ENCODE measurements at places on chromosomes 11 and 22.

DNA sequence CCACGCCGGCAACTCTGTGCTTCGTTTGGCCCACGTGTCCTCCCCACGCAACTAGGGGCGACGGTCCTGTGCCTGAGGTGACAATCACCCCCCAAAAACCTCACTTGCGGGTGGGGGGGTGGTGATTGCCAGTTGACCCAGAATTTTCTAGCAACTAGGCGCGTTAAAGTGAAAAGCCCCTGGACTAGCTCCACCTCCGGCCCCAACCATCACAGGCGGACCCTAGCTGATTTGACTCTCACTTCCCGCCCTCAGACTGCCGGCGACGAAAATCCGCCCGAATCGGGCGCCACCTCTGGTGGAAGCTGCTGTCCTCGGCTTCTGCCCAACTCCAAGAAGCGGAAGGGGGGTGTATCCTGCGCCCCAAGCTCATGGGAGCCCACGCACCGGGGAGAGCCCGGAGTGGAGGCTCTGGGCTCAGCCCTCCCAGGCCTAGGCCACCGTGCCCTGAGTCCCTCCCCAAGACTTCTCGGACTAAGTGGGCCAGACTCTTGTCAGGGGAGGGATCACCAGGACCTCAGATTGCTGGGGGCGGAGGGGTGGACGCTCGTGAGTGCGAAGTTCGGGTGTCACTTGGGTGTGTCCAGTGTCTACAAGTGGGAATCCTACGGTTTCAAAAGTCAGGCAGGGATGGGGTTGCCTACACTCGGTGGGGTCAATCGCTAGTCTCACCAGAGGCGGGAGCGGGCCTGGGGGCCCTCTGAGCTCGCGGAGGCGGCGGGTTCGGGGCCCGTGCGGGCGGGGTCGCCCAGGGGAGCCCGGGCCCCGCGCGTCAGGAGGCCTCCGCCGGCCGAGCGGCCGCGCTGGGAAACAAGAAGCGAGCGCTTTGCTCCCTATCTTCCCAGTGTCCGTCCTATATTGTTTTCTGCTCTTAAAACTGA lies 12.3 kb downstream of the PAX6 start:
- ATAC-seq = no peak

DNA sequence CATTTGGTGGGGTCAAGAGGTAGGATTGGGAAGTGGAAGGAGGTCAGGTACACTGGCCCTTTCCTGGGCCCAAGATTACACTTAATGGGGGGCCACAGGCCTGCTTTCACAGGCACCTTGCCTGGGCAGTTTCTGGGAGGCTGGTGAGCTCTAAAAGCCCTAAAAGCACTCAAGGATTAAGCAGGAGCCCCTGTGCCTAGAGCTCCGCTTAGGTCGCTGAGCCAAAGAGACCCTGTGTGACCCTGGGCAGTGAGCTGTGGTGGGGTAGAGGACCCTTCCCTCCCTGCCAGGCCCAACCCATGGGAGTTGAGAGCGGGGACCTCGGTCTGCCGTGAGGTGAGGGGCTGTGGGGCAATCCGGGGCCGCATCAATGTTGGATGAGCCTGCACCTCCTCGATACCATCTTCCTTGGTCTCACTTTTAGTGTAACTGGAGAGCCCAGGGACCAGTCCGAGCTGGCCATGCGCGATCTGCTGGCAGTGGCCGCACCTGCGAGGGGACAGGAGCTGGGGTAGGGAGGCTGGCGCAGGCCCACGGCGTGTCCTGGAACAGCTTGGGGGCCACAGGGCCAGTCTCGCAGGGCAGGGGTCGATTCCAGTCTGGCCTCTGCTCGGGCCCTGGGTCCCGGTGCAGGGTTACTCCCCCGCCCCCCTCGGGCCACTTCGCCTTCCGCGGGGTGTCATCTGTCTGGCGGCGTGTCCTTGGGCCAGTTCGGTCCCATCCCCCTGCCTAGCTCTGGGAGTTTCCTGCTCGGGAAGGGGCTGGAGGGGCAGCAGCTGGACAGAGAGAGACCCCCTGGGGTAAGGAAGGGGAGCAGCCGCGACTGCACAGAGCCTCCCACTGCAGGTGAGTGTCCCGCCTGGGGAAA lies 44.3 kb downstream of the EIF3F start:
- ATAC-seq = no peak

DNA sequence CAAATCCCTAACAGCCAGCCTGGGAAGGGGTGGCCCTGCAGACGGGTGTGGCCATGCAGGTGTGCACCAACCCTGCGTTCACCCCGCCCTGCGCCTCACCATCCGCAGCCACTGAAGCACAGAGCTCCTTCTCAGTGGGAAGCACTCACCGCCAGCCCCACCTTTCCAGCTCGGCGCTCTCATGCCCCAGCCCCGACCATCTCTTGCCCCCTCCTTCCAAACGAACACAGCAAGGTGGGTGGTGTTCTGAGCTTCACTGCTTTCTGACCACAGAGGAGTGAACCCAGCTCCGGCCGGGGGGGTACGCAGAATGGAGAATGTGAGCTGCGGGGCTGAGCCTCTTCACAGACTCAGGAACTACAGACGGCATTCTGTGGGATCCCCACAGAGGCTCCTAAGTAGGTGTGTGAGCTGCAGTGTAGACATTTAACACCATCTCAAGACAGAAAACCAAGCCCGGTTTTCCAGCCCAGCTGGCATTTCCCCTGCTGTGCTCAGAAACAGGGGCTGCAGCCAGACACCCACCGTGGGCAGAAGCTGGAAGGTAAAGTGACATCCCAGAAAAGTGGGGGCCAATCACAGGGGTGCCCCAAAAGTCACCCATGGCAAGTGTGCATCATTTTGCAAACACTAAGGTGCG lies 88.4 kb upstream of the RTL6 start:
- no peak for ATAC-seq

GRCh38 chr11:110948112-110948511 lies 235.9 kb upstream of the ARHGAP20 start:
- ATAC-seq = no peak

GRCh38 chr22:38754751-38755154 lies 1.0 kb downstream of the SUN2 start:
- no peak for ATAC-seq

GRCh38 chr22:38124236-38124974 lies 13.9 kb upstream of the BAIAP2L2 start:
- ATAC-seq = no peak

DNA sequence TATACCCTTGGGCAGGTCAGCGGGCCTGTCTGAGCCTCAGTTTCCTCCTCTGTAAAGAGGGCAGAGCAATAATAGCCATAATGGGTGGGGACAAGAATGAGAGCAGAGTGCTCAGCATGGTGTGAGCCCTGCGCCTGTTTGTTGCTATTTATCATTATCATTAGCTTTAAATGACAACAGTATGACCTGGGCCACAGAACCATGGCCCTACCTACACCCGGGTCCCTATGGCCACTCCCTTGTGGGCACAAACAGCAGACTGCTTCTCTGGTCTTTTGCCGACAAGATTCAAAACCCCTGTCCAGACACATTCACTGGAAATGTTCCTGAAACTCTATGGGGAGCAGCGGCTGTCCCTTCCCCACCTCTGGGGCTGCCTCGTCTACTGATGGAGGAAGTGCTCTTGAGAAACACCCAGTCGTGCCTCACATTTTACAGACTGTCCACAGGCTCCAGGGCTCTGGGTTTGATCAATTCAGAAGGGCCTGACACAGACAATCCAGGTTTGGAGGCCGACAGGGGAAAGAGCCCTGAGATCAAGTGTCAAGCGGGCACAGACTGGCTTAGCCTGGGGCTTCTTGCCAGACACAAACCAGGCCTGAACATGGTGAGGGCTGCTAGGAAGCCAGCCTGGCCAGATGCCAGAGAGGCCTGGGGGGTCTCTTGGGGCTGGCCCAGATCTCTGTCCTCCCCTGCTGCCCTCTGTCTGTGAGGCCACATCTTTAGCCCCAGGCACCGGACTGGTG lies 112.5 kb upstream of the CD82 start:
- ATAC-seq = no peak

DNA sequence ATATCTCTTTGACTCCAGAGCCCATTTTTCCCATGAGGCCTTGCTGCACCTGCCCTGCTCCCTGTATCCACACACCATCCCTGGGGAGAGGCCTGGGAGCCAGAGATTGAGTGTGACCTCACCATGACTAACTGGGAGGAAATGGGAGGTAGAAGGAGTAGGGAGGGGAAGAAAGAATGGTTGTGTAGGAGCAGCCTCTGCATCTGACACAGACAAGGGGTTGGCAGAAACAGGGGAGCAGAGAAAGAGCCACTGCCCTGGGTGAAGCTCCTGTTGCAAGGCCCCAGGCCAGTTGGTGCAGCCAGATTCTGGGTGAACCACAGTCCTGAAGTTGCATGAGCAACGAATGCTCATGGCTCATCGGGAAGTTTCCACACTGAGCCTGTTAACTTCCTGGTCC lies 32.4 kb downstream of the POU2F3 start:
- no peak for ATAC-seq

GRCh38 chr11:40328890-40329614 lies 1130.4 kb downstream of the LRRC4C start:
- no peak for ATAC-seq

GRCh38 chr22:46619830-46620501 lies at the start of gene GRAMD4:
TSS of gene GRAMD4 (plus strand) at chr22:46620386. CDS start at chr22:46626800, 6,414 bp downstream.
- no peak for ATAC-seq

DNA sequence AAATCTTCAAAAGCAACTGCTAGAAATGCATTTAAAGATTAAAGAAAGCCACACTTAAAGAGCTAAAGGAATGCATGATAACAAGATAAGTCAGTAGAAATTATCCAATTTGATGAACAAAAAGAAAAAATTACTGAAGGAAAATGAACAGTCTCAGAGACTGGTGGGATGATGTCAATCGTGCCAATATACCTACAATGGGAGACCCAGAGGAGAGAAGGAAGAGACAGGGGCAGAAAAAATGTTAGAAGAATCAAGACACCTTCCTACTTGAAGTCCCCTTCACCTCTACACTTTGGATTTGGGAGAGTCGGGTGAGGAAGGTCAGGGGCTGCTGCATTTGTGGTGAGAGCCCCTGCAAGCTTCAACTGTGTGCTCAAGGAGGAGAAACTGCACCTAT lies 216.3 kb downstream of the BUD13 start:
- ATAC-seq = no peak

DNA sequence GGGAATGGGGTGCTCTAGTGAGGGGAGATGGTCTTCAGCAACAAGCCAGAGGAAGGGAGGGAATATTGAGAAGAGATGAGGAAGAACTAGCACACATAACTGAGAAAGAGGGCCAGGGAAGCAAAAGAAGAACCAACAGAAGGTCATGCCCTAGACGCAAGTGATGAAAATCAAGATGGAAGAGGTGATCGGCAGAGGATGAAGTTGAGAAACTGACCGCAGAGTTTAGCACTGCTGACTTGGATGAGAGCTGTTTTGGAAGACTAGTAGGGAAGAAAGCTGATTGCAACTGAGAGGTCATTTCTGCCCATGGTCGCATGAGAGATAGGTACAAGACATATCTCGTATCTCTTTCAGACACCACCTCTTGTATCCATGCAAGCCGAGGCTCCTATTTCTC lies 2.9 kb downstream of the SPINDOC start:
- no peak for ATAC-seq

DNA sequence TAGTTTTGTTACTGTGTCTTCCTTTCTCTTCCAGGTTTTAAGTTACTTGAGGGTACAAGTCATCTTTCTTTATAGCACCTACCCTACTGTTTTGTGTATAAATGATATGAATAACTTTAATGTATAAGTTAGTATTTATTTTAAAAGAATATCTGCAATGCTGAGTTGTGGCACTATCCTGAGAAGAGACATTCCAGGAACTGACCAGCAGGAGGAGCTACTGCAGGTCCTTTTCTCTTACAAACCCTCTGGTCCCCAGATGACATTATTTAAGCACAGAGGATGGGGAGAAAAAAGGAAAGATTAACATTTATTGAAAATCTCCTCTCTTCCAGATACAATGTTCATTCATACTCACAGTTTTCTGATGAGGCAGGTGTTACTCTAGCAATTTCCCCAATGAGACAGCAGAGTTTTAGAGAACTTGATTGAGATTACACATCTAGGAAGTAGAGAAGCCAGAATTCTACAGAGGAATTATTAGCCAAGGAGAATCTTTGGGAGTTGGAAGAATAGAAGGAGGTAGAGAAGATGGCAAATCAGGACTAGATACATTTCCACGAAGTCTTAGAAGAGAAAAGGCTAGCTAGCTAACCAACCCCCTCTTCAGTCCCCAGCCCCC lies 541.2 kb upstream of the API5 start:
- no peak for ATAC-seq

DNA sequence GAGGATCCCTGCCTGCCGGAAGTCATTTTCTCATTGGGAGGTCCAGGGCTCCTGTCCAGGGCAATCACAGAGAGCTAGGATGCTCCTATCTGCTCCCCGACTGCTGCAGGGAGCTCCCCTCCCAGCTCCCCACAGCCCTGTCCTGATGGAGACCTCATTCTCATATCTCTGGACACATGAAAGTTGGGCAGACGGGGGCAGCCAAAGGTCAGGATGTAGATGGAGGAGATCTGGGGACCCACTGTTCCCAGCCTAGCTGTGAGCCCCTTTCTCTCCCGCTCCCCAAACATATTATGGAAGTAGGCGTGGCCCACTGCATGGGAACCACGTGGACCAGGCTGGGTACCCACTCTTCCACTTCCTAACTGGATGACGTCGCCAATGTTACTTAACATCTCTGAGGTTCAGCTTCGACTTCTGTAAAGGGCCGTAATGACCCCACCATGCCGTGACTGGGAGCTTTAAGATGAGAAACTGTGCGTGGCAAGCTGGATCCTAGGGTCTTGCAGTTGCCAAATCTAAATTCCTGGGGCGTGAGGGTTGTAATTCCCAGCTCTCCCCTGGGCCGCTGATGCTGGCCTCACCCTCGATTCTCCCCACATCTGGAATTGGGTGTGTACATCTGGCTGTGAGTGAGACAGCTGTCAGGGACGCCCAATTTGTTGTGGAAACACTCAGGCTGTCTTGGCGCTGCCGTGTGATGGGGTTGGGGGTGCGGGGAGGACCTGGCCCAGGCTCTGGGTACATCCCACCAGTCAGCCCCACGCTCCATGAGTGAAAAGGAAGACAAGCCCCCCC lies 1.8 kb downstream of the CDC42EP2 start:
- no peak for ATAC-seq

DNA sequence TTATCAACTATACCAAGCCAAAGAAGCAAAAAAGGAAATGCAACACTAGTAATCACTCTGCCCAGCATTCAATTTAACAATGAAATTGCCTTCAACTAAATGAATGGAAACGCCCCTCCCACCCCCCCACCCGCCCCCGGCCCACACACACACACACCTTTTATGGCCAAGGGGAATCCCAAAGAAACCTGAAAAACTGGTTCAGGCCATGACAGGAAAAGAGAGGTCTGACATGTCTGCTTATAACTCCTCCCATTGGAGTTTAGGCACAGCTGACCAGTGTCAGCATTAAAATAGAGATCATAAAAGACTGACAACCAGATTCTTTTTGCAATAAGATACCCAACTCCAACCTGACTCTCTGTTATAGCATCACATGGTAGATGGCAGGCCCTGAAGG lies 42.6 kb downstream of the ACER3 start:
- no peak for ATAC-seq

- ATAC-seq = no peak
These were observed 70.3 kb downstream of the MAML2 start for GRCh38 chr11:96272529-96273222.

All from stimulated activated memory B cell treated with anti-CD40 and anti-IgM and Interleukin-4, amounts not matched to agents 10 μg/mL and 1 μg/mL and 100 μg/mL, for 72 hours (primary cell).